H1 (cell line): ENCODE measurements at places on chromosomes 3 and 15.

- no peak for DNase-seq
Observed at GRCh38 chr3:64921281-64922065, 233.7 kb upstream of the ADAMTS9 start.

DNA sequence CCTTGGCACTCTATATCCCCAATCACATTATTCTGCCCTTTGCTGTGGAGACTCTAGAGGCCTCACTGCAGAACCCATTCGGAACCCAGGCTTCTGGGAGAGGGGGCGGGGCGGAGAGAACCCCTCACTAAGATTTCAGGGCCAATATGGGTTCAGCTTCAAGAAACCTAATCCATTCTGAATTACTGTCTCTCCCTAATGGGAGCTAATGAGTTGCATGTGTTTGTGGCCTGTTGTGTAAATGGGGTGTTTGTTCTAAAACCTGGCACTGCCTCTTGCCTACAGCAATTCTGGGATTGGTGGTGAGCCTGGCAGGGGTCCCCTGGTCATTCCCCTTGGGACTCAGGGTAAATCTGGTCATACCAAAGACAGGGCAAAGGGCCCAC, 605 bp upstream of the RASL12 start:
- DNase-seq, result no peak

DNA sequence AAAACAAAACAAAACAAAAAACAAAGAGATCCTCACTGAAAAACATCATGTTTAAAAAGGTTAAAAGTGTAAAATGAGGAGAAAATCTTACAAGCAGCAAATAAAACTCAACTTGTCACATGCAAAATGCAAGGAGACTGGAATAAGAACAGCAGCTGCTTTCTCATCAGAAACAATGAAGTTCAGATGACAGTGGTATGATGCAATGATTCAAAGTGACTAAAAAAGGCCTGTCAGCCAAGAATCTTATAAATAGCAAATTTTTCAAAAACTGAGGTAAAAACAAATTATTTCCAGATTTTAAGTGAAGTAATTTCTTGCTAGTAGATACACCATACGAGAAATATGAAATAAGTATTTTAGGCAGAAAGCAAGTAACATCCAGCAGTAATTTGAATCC, 68.6 kb upstream of the EPHA3 start:
- DNase-seq, result no peak

- DNase-seq, result no peak
Observed at GRCh38 chr3:14785207-14786155, 33.3 kb upstream of the FGD5 start.

DNA sequence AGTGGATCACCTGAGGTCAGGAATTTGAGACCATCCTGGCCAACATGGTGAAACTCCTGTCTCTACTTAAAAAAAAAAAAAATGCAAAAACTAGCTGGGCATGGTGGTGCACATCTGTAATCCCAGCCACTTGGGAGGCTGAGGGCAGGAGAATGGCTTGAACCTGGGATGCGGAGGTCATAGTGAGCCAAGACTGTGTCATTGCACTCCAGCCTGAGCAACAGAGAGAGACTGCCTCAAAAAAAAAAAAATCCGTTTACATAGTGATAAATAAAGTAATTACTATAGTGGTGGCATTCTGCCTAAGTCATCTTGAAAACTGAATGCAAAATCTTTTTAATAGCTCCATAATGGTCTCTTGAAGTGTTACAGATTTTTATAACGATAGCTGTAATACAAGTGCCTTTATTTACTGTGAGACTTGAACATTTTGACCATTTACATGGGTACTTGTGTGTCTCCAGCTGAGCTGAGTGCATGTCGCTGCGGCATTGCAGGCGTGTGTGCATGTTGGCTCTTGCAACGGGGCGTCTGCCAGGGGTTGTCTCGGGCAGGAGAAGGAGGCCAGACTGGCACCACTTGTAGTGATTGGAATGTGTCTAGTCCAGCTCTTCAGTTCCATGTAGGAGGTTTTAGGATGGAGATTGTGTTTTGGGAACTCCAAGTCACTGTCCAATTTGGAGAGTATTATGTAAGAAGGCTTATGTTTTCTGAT, 111.9 kb downstream of the IGF1R start:
- DNase-seq, result no peak

GRCh38 chr3:50924638-50925037, 249.9 kb downstream of the DOCK3 start:
- no peak for DNase-seq

GRCh38 chr15:80418892-80419537, 14.8 kb downstream of the ARNT2 start:
- no peak for DNase-seq

DNA sequence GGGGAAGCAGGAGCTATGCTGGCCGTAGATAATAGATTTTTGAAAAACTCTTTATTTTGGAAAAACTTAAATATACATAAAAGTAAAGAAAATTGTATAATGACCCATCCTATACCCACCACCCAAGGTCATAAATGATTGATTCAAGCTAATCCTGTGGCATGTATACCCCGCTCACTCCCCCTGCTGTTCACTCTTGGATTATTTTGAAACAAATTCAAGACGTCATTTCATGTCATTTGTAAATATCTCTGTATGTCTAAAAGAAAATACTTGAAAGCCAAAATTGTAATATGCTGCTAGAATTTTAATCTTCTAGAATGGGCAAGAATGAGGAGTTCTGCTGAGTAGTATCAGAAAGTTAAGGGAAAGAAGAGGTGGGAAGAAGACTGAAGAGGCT, 241.7 kb downstream of the FEZF2 start:
- no peak for DNase-seq

- no peak for DNase-seq
Observed at GRCh38 chr3:1207904-1208303, 115.1 kb downstream of the CNTN6 start.

DNA sequence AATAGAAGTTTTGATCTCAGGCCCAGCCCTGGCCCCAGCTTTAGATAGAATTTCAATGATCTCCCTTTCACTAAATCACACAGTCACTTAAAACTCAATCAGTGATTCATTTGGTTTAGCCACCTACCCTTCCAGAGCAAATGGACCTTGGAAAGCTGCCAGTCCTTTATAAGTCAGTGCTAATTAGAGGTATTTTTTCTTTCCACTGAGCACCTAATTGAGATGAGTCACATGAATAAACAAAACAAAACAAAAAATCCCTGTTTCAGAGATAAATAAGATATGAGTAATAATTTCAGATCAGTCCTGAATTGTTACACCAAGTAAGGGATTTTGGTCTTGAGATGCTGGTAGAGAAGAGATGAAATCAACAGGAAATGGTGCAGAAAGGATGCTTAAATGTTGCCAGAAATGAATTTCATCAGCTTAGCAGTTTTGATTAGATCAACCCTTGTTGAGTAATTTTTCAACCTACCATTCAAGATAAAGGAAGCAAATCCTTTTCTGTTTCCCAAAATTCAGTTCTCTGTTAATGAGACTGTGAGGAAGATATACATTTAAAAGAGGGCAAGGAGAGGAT, 352.0 kb upstream of the COL8A1 start:
- no peak for DNase-seq

- no peak for DNase-seq
Observed at GRCh38 chr3:128423525-128424147, 43.1 kb downstream of the DNAJB8 start.

GRCh38 chr3:136464502-136464901, 214.4 kb downstream of the PCCB start:
- DNase-seq, result no peak

- DNase-seq, result no peak
Observed at GRCh38 chr3:72288955-72289691, 504.2 kb upstream of the PROK2 start.
